ENCODE measurements at places on chromosomes 1 and 21.

GRCh38 chr21:40531431-40532110, 315.4 kb downstream of the DSCAM start:
- no peak for DNase-seq

GRCh38 chr1:54490361-54491248, 57.4 kb upstream of the ACOT11 start:
- peak; percentile 14 for DNase-seq

- DNase-seq: no peak
Observed at GRCh38 chr1:58402444-58402843, 144.1 kb downstream of the OMA1 start.

- no peak for DNase-seq
Observed at GRCh38 chr1:118535901-118536300, 350.9 kb upstream of the SPAG17 start.

- DNase-seq: no peak
Observed at GRCh38 chr21:36250423-36251075, 69.4 kb upstream of the MORC3 start.

- DNase-seq: no peak
Observed at GRCh38 chr1:55618199-55618598, 403.0 kb upstream of the USP24 start.

GRCh38 chr1:32538887-32539583, at the start of gene ZBTB8A:
Gene ZBTB8A (plus strand): TSS chr1:32539427. CDS start chr1:32592932, 53,505 bp downstream.
- peak; percentile 55 for DNase-seq
